ENCODE measurements at places on chromosomes 5 and 9. TPM values are rescaled to one million over a fixed set of nuclear protein-coding genes. Genes with fewer than 3 reads are reported as not detected.

Gene WNT8A
- not detected for total RNA-seq

Gene ACTBL2
- total RNA-seq: not detected

Gene F2RL2
- total RNA-seq: not detected

Gene PKD2L2
- not detected for total RNA-seq

Gene MACROH2A1
- 325 TPM for total RNA-seq

Gene CCDC192
- total RNA-seq: not detected

Gene SEMA6A
- not detected for total RNA-seq

Gene TSLP
- not detected for total RNA-seq

Gene FIBCD1
- total RNA-seq: not detected

Gene DMRT3
- total RNA-seq: not detected

Gene PCYOX1L
- total RNA-seq: 31.1 TPM

Gene ST8SIA4
- total RNA-seq: 73.8 TPM

Gene CD180
- 0.27 TPM for total RNA-seq

Gene SNCAIP
- total RNA-seq: not detected
